ENCODE measurements at places on chromosomes 4 and X. TPM values are rescaled to one million over a fixed set of nuclear protein-coding genes. Genes with fewer than 3 reads are reported as not detected.

CYTL1 gene
- total RNA-seq, result not detected

NPY5R gene
- total RNA-seq, result not detected

ETDA gene
- not detected for total RNA-seq

ATXN3L gene
- not detected for total RNA-seq

ATP1B4 gene
- not detected for total RNA-seq

RASSF6 gene
- total RNA-seq, result 1.6 TPM

RRAGB gene
- total RNA-seq, result 4.2 TPM

P2RY10 gene
- total RNA-seq, result not detected

DUSP9 gene
- total RNA-seq, result 0.61 TPM

ATP2B3 gene
- not detected for total RNA-seq

Data from right lobe of liver (tissue), 6 donors.